Kidney (tissue), 22 donors: ENCODE measurements at places on chromosomes 7 and 10.

- no peak for DNase-seq
These were observed 190.7 kb upstream of the MKI67 start for GRCh38 chr10:128316925-128317324.

GRCh38 chr10:6379015-6379776 is 176.5 kb downstream of the PFKFB3 start:
- no peak for DNase-seq

DNA sequence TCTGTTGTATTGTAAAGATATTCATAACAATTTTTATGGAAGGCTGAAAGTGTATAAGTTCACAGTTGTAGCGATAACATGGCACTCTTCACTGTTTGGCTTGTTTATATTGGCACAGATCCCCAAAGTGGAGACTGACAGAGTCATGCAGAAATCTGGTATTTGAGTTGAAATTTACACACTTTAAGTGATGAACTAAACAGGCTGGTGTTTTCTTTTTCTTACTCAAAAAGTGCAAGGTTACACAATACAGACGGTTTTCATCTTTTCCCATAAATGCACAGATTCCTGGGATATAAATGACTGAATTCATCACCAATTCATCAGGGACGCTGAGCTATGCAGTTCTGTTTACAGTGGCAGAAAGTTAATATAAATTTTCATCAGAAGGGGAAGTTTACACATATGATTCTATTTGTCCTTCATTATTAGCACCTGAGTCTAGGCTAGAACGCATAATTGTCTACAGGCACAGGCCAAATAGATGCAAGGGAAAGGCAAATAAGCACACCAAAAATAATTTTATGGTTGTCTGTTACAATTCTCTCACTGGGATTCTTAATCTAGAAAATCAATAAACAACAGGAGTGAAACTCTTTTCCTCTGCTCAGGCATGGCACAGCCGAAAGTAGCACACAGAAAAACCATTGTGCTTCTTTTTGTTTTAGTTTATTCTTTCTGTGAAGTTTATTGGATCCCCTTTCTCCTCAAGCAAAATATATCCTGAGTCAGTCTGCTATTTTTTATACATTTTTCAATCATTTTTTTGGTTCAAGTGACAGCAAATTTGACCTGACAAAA is 88.0 kb downstream of the FOXP2 start:
- peak; percentile 26 for DNase-seq

DNA sequence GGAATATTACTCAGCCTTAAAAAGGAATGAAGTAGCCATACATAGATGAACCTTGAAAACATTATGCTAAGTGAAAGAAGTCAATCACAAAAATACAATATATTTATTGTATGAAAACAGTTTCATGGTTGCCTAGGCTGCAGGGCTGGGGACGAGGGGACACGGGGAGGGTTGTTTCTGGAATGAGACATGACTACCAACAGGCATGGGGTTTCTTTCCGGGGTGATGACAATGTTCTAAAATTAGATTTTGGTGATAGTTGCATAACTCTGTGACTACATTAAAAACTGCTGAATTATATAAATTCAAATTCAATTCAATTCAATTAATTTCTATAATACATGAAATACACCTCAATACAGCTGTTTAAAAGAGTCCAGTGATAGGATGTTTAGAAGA is 88.0 kb downstream of the ARHGAP22 start:
- DNase-seq = no peak

DNA sequence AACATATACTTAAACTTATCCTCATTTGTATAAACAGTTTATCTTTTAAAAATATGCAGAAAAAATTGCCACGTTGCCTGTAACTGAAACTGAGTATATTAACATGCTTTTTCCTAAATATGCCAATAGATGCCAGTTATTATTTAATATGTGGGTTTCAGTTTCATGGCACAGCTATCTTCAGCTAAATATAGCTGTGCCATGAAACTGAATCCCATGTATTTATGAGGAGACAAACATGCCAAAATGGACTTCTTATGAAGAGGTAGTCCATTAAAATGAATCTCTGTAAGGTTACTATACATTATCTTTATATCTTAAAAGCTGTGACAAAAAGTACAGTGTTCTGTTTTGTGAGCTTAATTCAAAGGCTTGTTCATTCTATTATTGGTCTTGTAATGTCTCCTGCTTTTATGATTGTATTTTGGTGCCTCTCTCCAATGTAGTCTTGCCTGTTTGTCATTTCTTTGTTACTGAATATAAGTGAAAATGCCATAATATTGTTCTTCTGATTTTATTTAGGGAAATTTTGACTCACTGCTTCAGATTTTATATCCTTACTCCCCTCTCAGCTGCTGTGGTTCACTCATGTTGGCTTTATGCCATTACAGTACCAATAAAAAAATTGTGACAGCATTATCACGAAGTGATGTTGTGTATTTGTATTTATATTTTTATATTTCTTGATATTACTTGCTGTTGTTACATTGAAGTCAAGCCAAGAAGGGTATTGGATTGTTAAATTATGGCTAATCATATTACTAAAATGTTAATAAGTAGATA is 34.3 kb upstream of the CACNA2D1 start:
- no peak for DNase-seq

DNA sequence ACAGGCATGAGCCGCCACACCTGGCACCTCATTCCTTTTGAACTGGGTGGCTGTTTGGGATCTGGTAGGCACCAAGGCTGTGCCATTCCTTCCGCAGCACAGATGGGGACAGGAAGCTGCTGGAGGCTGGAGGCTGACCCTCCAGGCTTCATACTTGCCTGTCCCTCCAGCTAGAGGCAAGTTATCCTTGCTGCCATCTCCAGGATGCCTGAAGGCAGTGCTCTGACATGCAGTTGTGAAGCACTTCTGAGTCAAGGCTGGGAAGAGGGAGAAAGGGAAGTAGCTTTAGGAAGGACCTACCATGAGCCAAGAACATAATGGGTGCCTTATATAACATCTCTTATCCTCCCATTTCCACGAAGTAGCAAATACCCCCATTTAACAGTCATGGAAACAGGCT is 9.5 kb downstream of the MARVELD1 start:
- no peak for DNase-seq

- no peak for DNase-seq
These were observed 572.1 kb downstream of the SORCS1 start for GRCh38 chr10:106592396-106592795.
